ENCODE measurements at places on chromosomes 2 and 18.

- DNase-seq: no peak
Observed at GRCh38 chr18:21267400-21267799, 25.4 kb downstream of the GREB1L start.

DNA sequence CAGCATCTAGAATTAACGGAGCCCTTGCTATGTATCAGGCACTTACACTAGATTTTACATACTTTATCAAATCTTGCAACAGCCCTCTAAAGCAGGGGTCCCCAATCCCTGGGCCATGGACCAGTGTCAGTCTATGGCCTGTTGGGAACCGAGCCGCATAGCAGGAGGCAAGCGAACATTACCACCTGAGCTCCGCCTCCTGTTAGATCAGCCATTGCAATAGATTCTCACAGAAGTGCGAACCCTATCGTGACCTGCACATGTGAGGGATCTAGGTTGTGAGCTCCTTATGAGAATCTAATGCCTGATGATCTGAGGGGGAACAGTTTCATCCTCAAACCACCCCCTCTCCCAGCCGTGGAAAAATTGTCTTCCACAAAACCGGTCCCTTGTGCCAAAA, 13.4 kb downstream of the DNAJB2 start:
- no peak for DNase-seq

- DNase-seq: peak; percentile 19
Observed at GRCh38 chr2:143026411-143027054, 102.7 kb upstream of the ARHGAP15 start.

- no peak for DNase-seq
Observed at GRCh38 chr2:239640210-239640609, 239.4 kb upstream of the HDAC4 start.

- DNase-seq: no peak
Observed at GRCh38 chr2:237509905-237510304, 22.9 kb downstream of the MLPH start.

DNA sequence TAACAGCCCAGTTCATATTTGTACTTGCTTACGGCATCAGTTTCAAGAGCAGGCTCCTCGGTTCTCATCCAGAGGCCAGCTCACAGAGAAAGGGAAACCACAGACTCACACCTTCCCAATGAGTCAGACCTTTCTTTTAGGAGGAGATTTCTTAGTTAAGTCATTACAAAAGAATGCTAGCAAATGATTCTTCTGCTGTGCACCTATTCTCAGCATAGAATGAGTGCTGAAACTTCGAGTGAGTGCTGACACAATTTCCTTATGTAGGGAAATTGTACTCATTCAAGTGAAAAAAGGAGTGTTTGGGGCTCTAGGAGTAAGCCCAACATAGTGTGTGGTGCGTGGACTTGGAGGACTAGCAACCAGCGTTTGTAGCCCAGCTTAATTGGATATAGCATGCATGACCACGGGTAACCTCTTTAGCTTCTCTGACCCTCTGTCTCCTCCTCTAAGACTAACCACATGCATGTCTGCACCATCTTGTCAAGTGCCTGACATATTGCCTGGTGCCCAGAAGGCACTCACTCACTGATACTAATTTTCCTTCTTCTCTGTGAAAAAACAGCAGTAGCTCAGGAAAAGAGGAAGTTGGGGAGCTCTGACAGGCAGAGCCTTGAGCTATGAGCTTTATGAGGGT, 87.0 kb downstream of the ALPK2 start:
- peak; percentile 80 for DNase-seq

DNA sequence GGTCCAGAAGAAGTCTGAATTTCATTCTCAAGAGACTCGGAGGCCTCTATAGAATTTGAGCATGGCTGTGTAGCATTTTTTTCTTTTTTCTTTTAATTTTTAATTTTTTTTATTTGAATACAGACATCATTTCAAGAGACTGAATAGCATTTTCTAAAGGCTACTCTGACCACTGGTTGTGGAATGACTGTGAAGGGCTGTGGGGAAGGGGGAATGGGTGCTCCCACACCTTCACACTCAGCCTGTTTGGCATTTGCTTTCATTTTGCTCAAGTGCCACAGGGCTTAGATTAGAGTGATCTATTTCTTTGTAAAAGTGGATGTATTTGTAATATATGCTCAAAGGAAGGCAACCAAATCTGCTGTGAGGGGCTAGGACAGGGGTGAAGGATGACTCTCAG, 142.0 kb upstream of the SPOPL start:
- DNase-seq: no peak

DNA sequence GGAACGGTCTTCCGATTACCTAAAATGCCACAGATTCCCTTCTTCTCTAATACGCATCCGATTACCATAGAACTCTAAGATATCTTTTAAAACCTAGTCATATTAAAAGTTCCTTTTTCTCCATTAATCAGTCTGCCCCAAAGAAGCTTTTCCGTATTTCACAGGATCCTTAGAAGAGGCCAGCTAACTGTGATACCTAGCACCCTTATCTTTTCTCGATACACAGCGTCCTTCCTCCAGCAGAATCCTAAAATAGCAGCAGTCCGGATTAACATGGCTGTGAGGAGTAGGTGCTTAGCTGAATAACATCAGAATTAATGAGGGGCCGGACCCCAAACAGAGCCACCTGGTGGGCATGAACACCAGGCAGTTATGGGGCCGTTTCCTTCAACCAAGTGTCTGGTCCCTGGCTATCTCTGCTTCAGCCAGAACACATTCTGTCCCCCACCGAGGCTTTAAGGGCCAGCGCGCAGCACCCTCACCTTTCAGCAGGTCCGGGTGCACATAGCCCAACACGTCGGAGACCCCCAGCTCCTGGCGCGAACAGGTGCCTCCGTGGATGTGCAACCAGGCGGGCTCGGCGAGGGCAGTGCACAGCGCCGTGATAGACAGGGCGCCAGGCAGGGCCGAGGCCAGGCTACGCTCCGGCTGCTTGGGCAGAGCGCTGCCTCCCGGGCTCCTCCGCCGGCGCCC, 995 bp downstream of the TMEM127 start:
- DNase-seq: peak; percentile 76

- DNase-seq: no peak
Observed at GRCh38 chr18:67379981-67380380, 136.5 kb downstream of the DSEL start.

DNA sequence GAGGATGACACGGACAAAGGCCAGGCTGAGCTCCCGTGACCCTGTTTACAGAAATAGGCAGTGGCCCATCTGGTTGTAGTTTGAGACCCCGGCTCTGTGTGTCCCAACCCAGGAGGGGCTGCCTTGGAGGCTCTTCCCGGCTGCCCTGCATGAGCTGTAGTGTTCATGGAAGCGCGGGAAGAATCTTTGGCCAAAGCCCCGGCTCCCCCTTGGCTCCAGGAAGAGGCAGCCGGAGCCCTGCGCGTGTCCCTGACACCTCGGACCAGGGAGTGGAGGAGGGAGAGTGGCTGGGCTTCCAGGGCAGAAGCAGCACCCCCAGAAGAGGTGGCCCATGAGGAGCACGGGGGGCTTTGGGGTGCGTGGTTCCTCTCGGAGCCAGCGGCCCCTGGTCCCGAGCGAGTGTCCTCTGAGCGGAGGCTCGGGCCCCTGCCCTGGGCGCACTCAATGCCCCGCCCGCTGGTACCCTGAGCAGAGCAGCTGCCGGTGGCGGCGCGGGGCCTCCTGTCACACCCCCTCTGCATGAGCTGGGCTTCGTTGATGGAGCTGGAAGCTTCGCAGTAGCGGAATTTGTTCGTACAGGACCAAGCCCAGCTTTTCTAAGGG, 21.7 kb downstream of the GPR35 start:
- DNase-seq: no peak

DNA sequence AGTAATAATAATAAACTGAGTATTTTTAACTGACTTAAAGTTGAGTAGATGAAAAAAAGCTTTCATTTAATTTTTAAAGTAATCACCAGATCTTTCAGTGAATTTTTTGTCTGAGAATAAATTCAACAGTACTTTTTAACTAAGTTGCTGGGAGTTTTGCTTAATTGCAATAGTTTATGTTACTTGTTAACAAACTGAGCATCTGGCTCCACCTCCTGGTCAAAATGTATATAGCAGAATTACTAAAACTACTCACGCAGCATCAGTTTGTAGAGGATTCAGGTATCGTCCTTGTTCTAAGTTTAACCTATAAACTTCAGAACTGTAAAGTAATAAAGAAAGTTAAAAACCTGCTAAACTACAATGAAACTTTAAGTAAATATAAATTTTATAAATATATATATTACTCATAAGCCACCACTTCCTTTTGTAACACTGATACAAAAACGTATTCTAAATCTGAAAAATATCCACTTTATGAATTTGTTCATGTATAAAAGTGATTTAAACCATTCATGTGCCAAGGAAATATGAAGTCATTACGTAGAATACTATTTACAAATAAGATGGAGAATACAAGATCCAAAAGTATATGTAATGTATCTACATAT, 21.3 kb downstream of the NOL10 start:
- peak; percentile 80 for DNase-seq

DNA sequence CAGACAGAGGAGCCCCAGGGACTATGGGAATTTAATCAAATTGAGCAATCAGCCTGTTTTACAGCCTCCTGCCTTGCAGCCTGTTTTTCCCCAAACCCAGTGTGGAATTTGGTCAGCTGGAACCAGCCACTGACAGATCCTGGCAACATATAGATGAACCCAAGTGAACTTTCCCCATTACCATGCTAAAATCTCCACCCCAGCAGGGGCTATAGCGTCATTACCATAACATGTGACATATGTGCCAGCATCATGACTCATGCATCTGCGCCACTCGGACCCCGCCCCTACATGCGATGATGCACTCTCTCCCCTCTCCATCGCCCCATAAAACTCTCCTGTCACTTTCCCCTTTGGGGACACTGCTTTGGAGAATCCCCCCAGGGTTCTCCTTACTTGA, 17.3 kb upstream of the FEZ2 start:
- DNase-seq: no peak

GRCh38 chr2:75025633-75026380, 67.4 kb downstream of the POLE4 start:
- DNase-seq: no peak

GRCh38 chr18:9757827-9758621, 49.9 kb downstream of the RAB31 start:
- DNase-seq: no peak

DNA sequence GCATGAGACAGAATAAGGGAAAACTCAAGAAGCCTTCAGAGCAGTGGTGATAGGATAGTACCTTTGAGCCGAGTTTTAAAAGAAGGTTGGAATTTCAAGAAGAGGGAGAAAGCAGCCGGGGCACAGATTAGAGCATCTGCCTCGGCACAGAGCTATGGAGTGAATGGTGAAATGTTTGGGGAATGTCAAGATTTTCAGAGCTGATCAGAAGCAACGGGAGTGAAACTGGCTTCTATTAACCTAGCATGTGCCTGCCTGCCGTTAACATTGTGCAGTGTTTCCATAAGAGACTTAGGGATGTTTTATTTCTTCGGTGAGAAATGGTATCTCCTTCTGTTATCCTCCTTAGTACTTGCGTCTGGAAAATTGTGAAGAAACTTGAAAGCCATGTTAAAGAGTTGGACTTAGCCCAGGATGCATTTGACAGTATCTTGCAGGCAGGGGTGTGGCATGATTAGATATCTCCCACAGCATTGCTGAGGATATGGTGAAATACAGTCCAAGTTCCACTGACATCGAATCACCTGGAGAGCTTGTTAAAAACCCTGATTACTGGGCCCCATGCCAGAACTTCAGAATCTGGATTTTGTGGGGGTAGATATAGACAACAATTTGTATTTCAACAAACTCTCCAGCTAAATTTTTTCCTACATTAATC, 96.8 kb upstream of the PPP1CB start:
- no peak for DNase-seq

GRCh38 chr2:42249887-42250286, 80.7 kb downstream of the EML4 start:
- DNase-seq: no peak

DNA sequence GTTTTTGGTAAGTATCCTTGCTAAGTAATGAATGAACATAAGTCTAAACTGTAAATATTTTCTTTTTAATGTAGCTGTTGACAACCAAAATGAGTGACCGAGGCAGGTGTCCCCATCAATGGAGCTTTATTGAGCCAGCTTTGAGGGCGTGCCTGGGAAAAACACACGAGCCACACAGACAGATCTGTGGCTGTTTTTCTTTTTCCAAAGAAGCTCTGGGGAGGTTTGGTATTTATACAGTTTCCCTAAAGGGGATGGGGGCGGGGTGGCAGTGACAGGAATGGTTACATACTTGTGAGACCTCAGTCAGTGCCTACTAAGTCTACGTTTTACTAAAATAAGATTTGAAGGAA, 11.2 kb downstream of the DBI start:
- DNase-seq: peak; percentile 89

DNA sequence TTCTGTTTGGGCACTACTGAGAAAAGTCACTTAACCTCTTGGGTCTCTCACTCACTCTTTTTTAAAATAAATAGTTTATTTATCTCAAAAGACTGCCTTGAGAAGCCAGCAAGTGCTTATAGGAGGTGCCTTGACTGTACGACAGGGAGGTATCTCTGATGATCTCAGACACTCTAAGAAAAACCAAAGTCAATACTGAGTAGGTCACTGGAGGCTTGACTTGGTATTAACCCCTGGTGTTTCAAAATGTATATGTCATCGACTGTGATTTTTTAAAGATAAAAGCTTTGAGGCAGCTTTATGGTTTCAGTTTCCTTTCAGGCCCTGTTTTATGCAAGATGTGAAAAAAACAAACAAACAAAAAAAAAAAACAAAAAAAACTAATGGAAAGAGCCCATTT, 33.7 kb downstream of the MREG start:
- DNase-seq: no peak

DNA sequence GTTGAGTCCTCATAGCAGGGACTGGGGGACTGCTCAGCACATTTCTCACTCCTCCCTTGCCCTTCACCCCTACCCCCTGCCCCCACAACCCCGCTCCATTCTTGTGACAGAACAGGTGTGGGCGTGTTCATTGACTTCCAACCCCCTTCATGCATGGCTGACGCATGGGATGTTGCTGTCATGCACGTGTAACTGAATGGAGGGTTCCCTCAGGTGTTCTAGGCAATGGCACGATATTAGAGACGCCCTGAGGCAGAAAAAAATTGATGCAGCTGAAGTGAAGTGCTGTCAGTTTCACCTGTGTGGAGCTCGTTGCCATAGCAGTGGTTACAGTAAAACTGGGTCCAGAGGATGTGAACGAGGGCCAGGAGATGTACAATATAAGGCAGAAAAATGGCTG, 6.5 kb upstream of the THOC1 start:
- DNase-seq: no peak

- peak; percentile 2 for DNase-seq
Observed at GRCh38 chr18:1147730-1148129, 243.1 kb downstream of the ADCYAP1 start.

GRCh38 chr2:64202206-64202845, 58.1 kb upstream of the PELI1 start:
- DNase-seq: no peak
